ENCODE measurements at places on chromosomes 4 and X.
A peak's percentile ranks its signal among the peaks of the same experiment; 100 is the strongest.

DNA sequence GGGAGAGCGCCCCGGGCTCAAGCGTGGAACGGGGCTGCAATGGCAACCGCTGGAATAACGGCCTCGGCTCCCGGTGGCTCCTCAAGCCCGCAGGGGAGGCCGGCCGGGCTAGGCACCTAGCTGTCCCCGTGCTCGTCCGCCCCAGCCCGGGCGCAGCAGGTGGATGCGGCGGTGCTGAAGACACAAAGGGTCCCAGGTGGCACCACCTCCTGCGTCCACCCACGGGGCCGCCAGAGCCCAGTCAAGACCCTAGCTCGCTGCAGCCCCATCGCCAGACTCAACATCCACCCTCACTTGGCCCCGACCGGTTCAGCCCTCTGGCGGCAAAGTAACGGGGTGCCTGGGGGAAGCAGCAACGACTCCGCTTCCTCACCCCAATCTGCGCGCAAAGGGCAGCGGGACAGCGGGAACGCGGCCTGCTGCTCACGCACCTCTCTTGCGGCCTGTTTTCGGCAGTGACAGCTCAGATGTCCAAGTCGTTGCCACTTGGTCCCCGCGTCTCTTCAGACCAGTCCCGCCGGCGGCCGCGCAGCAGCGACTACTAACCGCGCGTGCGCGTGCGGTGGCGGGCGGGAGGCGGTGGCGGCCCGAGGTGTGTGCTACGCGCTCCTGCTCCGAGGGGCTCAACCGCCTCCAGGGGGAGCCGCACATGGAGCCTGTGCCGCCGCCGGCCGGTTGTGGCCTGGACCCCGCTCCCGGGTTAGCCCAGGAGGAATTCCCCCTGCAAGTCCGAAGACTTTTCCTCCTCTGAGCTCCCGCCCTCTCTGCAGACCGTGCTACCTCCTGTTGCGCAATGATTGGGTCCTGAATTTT, at the start of gene CLGN:
Gene CLGN (minus strand): TSS at position 543 of the 813 bp plus-strand sequence. CDS start 14,570 bp downstream, outside the sequence.
- peak; percentile 68 for DNase-seq

- no peak for DNase-seq
These were observed 54.3 kb upstream of the MAGEB2 start for GRCh38 chrX:30161043-30161442.

GRCh38 chr4:167595898-167596297, 361.6 kb upstream of the SPOCK3 start:
- DNase-seq: no peak

DNA sequence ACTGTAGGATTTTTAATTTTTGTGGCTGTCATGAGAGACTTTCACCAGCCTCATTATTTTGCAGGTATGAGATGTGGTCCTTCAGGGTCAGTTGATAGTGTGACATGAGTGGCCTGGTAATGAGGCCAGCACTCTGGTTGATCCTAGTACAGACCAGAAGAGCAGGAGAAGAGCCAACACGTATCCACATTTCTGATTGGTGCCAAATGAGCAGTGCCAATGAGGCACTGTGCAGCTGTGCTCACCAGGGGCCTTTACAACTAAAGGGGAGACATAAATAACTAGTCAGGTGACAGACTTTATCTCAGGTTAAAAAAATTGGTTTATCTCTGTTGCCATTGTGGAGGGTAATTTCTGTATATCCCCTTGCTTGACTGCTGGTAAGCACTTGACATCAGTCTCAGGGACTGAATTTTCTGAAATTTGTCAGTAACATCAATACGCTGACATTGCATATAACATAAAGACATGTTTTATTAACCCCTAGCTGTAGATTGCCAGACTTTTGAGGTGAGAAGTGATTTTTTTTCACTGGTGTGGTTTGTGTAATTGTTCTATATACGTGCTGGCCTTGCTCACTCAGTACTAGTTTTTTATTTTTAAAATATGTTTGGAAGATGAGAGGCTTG, 101.2 kb downstream of the AFF1 start:
- peak; percentile 19 for DNase-seq

GRCh38 chr4:98786866-98787265, 128.5 kb upstream of the TSPAN5 start:
- DNase-seq: no peak

DNA sequence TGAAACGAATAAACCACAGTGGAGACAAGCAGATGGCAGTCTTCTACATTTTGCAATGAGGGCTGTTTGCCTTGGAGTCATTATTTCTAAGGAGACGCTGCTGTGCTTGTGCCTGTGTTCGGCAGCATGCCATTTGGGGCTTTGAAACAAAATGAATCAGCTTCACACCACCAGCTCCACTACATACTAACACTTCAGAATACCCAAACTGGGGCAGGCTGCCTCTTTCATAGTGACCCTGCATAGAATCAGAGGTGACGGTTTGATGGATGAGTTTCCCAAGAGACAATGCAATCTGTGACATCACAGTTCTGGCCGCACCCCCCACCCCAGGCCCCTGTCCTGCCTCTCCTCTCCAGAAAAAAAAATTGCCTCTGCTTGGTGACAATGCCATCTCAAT, 57.1 kb upstream of the MID1 start:
- no peak for DNase-seq

DNA sequence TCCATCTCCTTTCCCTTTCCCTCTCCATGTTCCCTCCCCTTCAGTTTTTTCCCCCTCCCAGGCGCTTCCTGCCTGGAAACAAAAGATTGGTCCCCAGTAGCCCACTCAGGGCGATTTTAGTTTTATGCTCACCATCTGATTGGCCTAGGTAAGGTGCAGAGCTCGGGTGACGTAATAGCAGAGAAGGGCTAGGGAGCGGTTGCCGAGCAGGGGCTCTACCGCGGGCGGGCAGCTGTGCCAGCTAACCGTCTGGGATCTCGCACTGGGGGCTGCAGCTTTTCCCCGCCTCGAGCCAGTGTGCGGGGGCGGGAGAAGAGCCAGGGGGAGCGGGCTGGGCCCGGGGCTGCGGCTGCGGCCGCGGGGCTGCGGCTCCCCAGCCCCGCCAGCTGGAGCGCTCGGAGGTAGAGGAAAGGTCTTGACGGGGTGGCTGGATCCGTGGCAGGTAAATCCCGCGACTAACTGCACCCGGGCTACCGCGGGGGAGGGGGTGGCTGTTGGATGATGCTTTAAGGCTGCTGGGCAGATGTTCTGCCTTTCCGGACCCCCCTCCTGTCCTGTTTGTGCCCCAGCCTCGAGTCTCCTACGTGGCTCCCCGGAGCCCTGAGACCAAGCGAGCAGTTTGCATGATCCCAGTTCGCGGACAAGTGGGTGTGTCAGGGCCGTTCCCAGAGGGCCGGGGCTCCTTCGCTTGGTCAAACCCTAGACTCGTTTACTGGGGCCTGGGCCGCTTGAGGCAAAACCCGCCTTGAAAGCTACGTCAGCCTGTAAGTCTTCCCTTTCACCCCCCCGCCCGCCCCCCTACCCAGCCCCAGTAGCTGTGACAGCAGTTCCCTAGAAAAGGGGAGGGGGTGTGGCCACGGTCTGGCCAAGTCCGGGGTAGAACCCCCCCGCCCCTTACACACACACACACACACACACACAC, at the start of gene PAK3:
Gene PAK3 (plus strand): TSS at position 218 of the 922 bp plus-strand sequence. CDS start 26,913 bp downstream, outside the sequence.
- peak; percentile 59 for DNase-seq

GRCh38 chr4:48832571-48832970, 1.7 kb downstream of the OCIAD1 start:
- DNase-seq: no peak

- DNase-seq: no peak
These were observed 319.3 kb upstream of the GRID2 start for GRCh38 chr4:91984466-91984865.

- DNase-seq: no peak
These were observed 13.5 kb upstream of the GATB start for GRCh38 chr4:151774324-151774723.

DNA sequence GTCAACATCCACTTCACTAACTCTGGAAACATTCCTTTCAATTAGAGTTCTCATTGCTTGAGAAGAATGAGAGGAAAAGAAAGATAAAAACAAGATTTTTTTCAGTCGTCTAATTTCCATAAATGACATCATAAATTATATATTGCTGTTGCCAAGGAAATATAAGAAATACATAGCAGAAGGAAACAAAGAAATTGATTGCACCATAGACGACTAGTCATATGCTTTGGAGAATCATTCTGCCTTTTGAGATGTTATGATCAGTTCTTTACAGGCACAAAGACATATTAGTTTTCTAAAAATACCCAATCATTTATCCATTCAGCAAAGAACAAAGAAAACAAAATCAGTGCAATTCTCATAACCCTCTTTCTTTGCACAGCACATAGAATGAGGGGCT, 672 bp upstream of the C1QTNF7 start:
- DNase-seq: no peak

- DNase-seq: no peak
These were observed 25.0 kb downstream of the EIF4E start for GRCh38 chr4:98903963-98904362.

- DNase-seq: no peak
These were observed 131.6 kb upstream of the TENM3 start for GRCh38 chr4:182111586-182111985.

DNA sequence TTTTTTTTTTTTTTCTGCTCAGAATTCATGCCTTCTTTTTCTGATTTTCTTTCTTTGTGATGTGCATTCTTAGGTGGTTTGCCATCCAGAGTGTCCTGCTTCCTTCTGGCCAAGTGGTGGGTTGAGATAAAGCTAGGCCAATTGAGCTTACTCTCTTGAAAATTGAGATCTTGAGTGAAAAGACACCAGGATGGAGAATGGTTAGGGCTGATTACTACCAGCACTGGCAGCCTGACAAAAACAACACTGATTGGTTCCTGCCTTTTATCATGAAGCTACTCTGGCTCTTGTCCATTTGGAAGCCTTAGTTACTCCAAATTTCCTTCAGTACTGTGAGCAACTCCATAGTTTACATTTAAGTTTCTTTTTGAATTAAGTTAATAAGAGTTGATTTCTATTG, 404.0 kb downstream of the PPARGC1A start:
- no peak for DNase-seq

DNA sequence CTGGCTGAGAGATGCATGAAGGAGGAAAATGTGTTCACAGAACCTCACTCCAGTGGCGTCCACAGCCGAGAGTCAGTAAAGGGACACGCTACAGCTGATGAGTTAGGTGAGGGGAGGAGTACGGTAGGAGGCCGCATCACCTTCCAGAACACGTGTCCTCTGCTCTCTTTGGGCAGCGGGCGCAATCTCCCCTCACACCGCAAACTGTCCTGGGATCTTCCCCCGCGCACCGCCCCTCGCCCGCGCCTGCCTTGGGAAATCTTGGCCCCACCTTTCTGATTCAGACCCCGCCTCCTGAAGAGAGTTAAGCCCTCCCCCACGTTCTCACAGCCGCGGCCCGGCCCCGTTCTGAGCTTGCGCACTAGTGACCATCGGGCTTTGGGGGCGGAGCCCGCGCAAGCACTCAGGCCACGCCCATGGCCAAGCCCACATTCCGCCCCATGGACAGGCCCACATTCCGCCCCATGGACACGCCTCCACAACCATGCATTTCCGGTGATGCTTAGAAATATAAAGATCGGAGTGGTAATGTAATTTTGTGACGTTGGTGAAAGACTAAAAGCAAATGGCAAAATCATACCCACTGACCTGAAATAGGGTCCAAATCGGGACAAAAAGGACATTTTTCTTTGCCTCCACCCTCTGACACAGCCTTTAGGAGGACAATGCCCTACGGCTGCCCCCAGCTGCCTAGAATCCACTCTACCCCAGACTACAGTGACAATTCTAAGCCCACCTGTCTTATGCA, 13.3 kb downstream of the SMIM10 start:
- DNase-seq: peak; percentile 74

DNA sequence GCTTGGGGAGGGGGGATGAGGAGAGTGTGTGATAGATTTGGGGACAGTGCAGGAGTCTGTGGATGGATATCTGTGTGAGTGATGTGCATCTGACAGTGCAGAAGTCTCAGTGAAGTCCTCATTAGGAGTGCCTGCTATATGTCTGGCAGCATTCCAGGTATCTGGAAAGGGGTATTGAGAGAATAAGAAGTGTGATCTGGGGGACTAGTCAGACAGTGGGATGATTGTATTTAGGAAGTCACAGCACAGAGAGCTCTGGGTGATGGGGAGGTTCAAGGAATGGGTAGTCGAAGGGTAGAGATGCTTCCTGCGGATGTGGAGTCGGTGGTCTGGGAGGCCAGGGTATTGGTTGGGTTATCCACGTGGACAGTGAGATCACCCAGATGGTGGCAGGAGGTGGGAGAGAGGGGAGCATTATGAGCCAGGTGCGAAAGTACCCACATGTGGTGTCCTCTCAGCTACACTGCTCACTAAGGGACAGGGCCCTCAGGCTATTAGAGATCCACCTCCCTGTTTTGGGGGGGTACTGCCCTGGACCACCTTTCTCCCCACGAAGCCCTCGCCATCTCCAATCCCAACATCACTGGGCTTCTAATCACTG, 9.8 kb downstream of the MAGED2 start:
- DNase-seq: no peak

DNA sequence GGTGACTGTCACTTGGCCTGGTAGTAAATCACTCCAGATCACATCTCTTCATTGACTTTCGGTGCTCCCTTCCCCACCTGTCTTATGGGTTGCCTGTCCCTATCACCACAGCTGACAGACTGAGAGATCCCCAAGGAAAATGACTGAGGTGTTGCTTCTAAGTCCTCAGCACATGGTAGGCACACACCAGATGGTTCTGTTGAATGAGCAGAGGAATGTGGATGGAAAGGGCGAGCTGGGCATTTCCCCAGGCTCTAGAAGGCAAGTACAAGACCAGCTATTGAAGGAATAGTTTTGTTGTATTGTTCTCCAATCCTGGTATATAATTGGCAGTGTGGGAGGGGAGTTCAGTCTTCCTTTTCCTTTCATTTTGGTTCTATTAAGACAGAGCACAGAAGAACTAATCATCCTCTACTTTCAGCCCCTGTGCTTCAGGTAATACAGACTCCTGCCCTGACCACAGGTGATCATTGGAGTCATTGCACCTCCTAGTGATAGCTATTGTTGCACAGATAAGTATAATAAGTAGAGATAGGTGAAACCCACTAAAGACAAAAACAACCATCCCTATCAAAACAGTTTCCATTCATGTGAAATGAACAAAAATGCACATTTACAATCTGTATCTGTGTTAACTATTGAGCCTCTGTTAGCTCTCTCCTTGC, 158.6 kb downstream of the TRAM1L1 start:
- no peak for DNase-seq

- DNase-seq: peak; percentile 13
These were observed 220.2 kb upstream of the UGT8 start for GRCh38 chr4:114378305-114378903.

- DNase-seq: no peak
These were observed 20.5 kb downstream of the NOP14 start for GRCh38 chr4:2942532-2943363.

GRCh38 chr4:119132306-119132705, 3.3 kb upstream of the MYOZ2 start:
- DNase-seq: no peak

GRCh38 chr4:185955826-185956543, 113.0 kb upstream of the TLR3 start:
- DNase-seq: no peak

- no peak for DNase-seq
These were observed 5.4 kb upstream of the SH3BP2 start for GRCh38 chr4:2787230-2788100.

GRCh38 chr4:156575430-156576073, 396.0 kb downstream of the PDGFC start:
- DNase-seq: no peak
